ENCODE measurements at places on chromosomes 3 and 15. TPM values are rescaled to one million over a fixed set of nuclear protein-coding genes. Genes with fewer than 3 reads are reported as not detected.

Gene CILP
- 0.09 TPM for total RNA-seq

Gene SLTM
- 94.6 TPM for total RNA-seq

Gene SLC35G2
- 9.6 TPM for total RNA-seq

Gene MUC4
- total RNA-seq = 2.4 TPM

Gene RARRES1
- total RNA-seq = not detected

Gene GOLGA8R
- 1.6 TPM for total RNA-seq

Gene CCDC54
- not detected for total RNA-seq

Gene KCNMB2
- not detected for total RNA-seq

Gene P4HTM
- total RNA-seq = 44.9 TPM

Gene GOLGA6L6
- not detected for total RNA-seq

Gene SNX33
- total RNA-seq = 12.1 TPM

Gene PPP1R14D
- total RNA-seq = not detected

Gene ZPLD1
- total RNA-seq = not detected

Gene PSTPIP1
- 137 TPM for total RNA-seq

Gene SPATA12
- not detected for total RNA-seq

Gene TPRG1
- total RNA-seq = 14.7 TPM

Gene TAGLN3
- total RNA-seq = 7.1 TPM

Gene IMPG2
- total RNA-seq = 0.43 TPM

Gene TTLL13
- not detected for total RNA-seq

Gene STIMATE
- 13.6 TPM for total RNA-seq

Gene HIGD2B
- 0.32 TPM for total RNA-seq

Gene CFAP100
- total RNA-seq = not detected

Gene XPC
- 31.9 TPM for total RNA-seq

Gene AP3B2
- 1.5 TPM for total RNA-seq

Gene CCR9
- total RNA-seq = 0.15 TPM

Gene RAD54L2
- total RNA-seq = 15.3 TPM

Gene MORC1
- not detected for total RNA-seq

Gene PGBD4
- total RNA-seq = 2.9 TPM

Gene MYRIP
- total RNA-seq = not detected

Gene TM4SF4
- not detected for total RNA-seq

Gene ATP10A
- 15.5 TPM for total RNA-seq

Gene P2RY14
- total RNA-seq = 0.90 TPM

Gene TRH
- not detected for total RNA-seq

Gene PRRT3
- 9.1 TPM for total RNA-seq

Gene SCG5
- total RNA-seq = 3.5 TPM

Gene ARPC4
- 159 TPM for total RNA-seq

Gene C3orf22
- not detected for total RNA-seq
